ENCODE measurements at places on chromosomes 12 and 14.

- DNase-seq, result peak; percentile 11
These were observed 484 bp downstream of the PPP1CC start for GRCh38 chr12:110742096-110742717.

DNA sequence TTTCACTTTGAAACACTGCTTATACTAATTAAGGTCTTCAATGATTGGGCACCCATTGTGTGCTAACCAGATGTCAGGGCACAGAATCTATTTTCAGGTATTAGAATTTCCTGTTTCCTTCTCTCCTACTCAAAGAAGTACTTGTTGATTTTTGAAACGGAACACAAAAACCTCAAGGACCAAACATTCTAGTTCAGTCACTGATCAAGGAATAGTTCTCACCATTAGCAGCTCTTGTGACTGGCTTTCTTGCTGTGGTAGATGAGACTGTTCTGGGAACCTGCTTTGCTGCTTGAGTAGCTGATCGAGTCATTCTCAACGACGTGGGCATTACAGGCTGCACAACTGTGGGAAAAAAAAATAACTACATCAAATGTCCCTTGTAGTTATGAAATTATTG lies 11.0 kb downstream of the DLGAP5 start:
- no peak for DNase-seq

- peak; percentile 55 for DNase-seq
These were observed 13.6 kb upstream of the FOXN3 start for GRCh38 chr14:89430391-89431236.

GRCh38 chr14:104863923-104864266 lies 1.2 kb upstream of the CEP170B start:
- DNase-seq, result no peak

GRCh38 chr12:97645726-97646125 lies 183.1 kb downstream of the RMST start:
- no peak for DNase-seq

- no peak for DNase-seq
These were observed 162.6 kb downstream of the PELI2 start for GRCh38 chr14:56280843-56281242.

DNA sequence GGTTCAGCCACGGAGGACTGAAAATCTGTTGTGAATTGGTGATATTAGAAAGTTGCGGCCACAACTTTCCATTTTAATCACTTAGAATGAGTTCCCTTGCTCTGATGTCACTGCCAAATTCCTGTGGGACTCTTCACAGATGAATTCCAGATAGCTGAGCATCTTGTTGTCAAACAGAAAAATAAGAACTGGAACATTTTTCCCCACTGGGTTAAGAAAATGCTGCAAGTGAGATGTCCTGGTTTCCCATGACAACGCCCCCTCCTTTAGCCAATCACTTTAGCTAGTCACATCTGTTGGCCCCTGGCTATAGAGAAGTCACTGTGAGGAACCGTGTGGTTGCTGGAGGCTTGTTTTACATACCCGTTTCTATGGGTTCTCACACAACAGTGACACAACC lies 135.9 kb downstream of the KTN1 start:
- no peak for DNase-seq

DNA sequence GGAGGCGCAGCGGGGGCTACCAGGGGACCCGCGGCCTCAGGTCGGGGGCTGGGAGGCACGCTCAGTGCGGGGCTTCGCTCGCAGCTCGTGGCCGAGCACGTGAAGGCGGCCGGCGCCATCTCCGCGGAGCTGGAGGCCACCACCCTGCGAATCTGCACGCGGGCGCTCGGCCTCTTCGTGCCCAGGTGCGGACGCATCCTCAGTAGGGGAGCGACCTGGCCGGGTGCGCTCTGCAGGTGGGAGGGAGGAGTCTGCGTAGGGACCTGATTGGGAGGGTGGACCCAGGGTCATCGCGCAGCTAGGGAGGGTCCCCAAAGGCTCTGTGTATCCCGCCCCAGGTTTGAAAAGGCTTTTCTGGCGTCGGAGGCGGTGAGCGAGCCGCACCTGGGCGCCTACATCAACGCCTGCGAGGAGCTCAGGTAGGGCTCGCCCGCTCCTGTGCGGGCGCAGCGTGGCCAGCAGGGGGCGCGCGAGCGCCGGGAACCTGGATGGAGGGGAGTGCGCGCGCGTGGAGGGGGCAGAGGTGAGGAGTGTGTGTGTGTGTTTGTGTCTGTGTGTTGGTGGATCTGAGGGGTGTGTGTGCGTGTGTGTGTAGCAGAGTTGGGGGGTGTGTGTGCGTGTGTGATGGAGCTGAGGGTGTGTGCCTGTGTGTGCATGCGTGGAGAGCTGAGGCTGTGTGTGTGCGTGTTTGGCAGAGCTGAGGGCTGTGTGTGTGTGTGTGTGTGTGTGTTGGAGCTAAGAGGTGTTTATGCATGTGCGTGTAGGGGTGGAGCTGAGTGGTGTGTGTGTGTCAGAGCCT lies 10.3 kb downstream of the EXOC3L4 start:
- no peak for DNase-seq

DNA sequence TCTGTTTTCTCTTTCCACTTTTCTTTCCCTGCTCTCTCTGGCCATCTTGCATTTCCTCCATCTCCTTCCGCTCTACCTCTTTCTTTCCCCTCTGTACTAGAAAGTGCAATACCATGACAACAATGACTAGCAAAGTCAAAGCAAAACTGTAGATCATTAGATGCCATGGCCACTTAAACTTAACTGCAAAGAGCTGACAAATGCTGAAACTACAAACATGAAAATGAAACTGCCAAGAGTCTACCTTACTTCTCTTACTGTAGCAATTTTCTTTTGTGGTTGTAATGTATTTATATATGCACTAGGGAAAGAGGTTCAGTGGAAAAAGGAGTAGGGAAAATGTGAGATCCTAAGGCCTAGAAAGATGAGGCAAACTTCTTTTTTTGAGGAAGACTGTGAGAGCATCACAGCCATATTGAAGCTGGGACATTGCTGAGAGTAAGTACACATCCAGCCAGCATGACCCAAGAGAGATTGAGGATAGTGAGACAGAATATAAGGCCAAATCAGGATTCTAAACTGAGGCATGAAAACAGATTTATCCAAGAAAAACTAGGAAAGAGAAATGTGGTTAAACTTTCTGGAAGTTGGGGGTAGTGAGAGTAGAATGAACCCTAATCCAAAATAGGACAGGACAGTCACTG lies 276.6 kb upstream of the NAV3 start:
- no peak for DNase-seq

DNA sequence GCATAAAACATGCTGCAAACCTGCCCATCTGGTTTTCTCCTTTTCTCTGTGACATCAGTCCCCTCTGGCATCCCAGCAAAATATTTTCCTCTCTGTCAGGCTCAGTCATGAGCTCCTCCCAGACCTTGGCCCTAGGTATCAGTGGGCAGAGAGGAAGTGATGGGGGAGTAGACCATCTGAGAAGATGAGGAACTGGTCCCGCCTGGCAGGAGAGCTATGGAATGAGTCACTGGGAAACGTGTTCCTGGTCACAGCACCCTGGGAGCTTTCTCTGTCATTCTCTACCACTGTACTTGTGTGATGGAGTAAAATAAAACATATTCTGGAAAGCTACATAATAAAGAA lies 5.0 kb upstream of the SRSF9 start:
- DNase-seq, result no peak

- DNase-seq, result no peak
These were observed 5.8 kb downstream of the HNRNPC start for GRCh38 chr14:21263284-21264024.

DNA sequence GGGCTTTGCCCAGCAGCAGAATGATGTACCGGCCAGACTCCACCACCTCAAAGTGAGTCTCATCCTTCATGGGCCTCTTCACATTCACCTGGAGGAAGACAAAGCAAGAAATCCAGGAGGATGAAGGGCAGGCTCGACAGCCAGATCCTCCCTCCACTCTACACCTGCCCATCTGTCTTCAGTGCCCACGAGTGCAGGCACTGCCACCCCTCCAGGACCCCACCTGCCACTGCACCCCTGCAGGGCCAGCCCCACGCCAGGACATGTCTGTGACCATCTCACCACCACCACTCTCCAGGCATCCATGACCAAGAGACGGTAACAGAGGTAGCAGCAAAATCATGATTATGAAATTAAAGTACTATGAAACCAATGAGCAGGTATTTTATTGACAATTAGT lies 84.3 kb upstream of the ANO2 start:
- no peak for DNase-seq

- no peak for DNase-seq
These were observed 7.8 kb downstream of the HCFC2 start for GRCh38 chr12:104072099-104072498.

DNA sequence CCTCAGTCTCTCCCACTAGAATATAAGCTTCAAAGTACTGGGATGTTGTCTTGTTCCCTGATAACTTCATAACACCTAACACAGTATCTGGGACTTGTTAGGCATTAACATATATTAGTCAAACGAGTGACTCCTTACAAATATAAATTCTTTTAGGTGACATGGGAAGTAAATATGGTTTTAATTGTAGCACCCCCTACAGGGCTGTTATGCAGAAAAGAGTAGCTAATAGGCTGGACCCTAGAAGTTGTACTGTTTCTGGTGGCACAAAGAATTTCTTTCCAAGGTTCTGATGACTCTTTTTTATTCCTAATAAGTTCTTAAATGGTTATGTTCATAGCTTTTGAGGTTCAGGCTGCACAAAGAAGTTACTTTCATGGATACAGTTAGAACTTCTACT lies 29.8 kb downstream of the GPATCH2L start:
- no peak for DNase-seq

DNA sequence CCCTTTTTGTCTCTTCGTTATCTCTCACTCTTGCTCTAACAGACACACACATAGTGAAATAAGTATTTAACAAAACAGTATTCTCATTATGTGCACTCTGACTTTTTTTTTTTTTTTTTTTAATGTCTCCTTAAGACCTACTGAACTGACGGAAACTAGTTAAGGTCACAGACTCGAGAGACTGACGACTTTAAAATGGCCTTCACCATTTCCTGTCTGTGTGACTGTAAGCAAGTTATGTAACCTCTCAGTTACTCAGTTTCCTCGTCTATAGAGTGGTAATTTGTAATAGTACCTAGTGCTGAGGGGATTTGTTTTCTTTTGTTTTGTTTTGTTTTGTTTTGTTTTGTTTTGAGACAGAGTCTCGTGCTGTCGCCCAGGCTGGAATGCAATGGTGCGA lies 284.8 kb downstream of the FBXL14 start:
- no peak for DNase-seq

- DNase-seq, result peak; percentile 7
These were observed 484.4 kb downstream of the ATP23 start for GRCh38 chr12:58425481-58426392.

GRCh38 chr14:31080484-31080883 lies 54.3 kb upstream of the STRN3 start:
- no peak for DNase-seq

DNA sequence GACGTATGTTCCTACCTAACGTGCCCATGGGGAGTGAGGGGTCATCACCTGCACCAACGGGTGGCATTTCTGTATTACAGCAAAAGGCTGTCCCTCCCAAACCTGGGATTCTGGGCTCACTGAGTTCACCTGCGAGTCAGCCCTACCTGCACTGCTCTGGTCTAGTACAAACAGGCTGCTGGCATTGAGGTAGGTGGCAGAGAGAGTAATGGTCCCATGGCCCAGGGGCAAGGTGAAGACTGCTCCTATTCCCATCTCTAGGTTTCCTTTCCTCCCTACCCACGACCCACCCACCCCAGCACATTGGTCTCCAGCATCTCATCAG lies 421 bp downstream of the SUOX start:
- DNase-seq, result no peak

GRCh38 chr12:12503384-12504078 lies 59.1 kb downstream of the DUSP16 start:
- DNase-seq, result no peak

DNA sequence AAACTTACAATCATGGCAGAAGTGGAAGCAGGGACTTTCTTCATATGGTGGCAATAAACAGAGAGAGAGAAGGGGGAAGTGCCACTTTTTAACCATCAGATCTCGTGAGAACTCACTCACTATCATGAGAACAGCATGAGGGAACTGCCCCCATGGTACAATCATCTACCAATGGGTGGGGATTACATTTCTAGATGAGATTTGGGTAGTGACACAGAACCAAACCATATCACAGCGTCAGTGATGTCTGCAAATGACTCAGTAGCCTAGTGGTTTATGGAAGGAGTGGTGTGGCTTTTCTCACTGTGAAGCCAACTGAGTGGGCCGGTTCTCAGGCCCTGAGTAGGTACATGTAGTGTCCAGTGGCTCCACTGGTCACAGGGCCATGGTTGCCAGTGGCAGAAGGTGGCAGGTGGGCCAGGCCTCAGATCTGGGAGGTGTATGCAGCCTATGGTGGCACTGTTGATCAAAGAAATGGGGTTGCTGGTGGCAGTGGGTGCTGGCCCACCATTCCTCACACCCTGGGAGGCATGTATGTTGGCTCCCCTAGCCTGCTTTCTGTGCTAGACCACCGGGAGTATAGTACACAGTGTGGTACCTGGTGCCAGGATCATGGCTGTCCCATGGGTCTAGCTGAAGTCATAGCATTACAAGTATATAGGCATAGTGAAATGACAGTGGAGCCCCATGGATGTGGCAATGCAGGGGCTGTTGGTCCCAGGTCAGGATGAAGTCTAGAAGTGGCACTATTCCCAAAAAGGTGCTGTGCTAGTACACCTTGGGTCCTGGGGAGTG lies 191.9 kb downstream of the NUBPL start:
- DNase-seq, result no peak

GRCh38 chr12:92340441-92341064 lies 194.9 kb upstream of the BTG1 start:
- no peak for DNase-seq

GRCh38 chr12:118187751-118188435 lies 52.0 kb downstream of the PEBP1 start:
- no peak for DNase-seq

- no peak for DNase-seq
These were observed 35.9 kb downstream of the ALDH1L2 start for GRCh38 chr12:105048315-105048714.

Data from activated naive CD4-positive, alpha-beta T cell treated with anti-CD3 and anti-CD28 coated beads, Interleukin-2, amount 50 U/mL, for 72 hours (primary cell).